NCI-H1436 treated with DMSO at 0.1 percent for 48 hours (cell line): ENCODE measurements at places on chromosomes 6 and 20.
A peak's percentile ranks its signal among the peaks of the same experiment; 100 is the strongest.

DNA sequence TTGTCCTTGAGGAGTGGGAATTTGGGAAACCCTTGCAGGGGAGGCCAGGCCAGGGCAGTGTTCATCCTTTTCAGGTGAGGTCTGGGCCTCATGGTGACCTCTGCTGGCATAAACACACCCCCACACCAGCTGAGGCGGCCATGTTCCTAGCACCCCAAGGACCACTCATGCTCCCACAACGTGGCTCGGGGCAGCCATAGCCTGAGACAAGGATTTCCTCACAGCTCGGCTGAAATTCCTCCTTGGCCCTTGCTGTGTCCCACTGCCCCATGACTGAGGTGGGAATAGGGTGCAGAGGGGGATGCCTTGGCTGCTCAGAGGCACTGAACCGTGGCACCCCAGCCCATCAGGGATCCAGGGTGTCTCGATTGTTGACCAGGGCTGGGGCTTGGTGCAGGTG is 27.3 kb upstream of the SPDEF start:
- DNase-seq = no peak

GRCh38 chr6:162546905-162547304 is 180.7 kb downstream of the PRKN start:
- DNase-seq = no peak

DNA sequence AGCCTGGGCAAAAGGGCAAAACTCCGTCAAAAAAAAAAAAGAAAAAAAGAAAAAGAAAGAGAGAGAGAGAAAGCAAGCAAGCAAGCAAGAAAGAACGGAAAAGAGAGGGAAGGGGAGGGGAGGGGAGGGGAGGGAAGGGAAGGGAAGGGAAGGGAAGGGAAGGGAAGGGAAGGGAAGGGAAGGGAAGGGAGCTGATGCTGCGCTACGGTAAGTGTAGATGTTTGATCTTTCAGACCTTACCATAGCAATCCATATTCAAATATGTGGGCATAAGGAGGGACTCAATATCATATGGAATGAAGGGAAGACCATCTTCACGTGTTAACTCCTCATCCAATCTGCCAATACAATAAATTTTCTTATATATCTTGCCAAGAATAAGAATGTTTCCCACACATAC is 11.9 kb downstream of the DPPA5 start:
- no peak for DNase-seq

- DNase-seq = no peak
These were observed 31.4 kb downstream of the SNPH start for GRCh38 chr20:1297486-1297885.

GRCh38 chr6:111486921-111487320 is 3.9 kb upstream of the REV3L start:
- no peak for DNase-seq

GRCh38 chr6:153043719-153044118 is 41.2 kb upstream of the MTRF1L start:
- no peak for DNase-seq

GRCh38 chr6:17867880-17868279 is 119.6 kb downstream of the KIF13A start:
- DNase-seq = no peak

DNA sequence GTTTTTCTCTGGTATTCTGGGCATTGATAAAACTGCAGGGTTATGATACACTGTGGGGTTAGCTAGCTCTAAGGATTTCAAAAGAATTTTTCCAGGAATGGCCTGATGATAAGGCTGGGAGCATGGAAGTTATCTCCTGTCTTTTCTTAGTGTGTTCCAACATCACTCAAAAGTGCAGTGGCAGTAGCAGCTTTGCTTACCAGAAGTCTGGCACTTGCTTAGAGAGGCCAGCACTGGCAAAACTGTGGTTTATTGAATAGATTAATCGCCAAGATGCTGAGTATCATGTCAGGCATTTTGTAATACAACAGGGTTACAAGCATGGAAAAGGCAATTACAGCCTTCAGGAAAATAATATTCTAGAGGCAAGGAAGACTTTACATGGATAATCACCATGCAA is 719.5 kb upstream of the GJE1 start:
- DNase-seq = no peak

DNA sequence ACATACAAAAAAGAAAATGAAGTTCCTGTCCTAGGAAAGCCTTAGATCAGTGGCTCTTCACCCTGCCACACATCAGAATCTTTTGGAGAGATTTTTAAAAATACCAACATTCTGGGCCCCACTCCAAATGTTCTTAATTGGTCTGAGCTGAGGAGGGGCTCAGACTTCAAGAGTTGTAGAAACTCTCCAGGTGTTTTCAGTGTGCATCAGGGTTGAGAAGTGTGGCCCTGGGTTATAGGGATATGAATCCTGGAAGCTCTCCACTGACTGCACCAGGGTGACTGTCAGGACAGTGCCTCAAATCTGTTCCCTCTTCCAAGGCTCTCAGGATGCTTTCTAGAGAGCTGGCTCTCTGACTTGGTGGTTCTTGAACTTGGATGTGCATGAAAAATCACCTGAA is 5.5 kb upstream of the MYLK2 start:
- no peak for DNase-seq

DNA sequence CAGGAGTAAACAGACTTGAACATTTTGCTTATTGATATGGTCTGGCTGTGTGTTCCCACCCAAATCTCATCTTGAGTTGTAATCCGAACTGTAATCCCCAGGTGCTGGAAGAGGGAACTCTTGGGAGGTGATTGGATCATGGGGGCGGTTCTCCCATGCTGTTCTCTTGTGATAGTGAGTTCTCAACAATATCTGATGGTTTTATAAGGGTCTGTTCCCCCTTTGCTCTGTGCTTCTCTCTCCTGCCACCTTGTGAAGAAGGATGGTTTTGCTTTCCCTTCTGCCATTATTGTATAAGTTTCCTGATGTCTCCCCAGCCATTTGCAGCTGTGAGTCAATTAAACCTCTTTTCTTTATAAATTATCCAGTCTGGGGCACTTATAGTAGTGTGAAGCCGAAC is 40.0 kb downstream of the MYLIP start:
- DNase-seq = peak; percentile 41

- DNase-seq = no peak
These were observed 18.7 kb upstream of the HDAC2 start for GRCh38 chr6:113989675-113990074.

- DNase-seq = no peak
These were observed 653.7 kb downstream of the TFAP2A start for GRCh38 chr6:9761220-9761619.

- no peak for DNase-seq
These were observed 114.4 kb upstream of the MLN start for GRCh38 chr6:33918175-33918695.

DNA sequence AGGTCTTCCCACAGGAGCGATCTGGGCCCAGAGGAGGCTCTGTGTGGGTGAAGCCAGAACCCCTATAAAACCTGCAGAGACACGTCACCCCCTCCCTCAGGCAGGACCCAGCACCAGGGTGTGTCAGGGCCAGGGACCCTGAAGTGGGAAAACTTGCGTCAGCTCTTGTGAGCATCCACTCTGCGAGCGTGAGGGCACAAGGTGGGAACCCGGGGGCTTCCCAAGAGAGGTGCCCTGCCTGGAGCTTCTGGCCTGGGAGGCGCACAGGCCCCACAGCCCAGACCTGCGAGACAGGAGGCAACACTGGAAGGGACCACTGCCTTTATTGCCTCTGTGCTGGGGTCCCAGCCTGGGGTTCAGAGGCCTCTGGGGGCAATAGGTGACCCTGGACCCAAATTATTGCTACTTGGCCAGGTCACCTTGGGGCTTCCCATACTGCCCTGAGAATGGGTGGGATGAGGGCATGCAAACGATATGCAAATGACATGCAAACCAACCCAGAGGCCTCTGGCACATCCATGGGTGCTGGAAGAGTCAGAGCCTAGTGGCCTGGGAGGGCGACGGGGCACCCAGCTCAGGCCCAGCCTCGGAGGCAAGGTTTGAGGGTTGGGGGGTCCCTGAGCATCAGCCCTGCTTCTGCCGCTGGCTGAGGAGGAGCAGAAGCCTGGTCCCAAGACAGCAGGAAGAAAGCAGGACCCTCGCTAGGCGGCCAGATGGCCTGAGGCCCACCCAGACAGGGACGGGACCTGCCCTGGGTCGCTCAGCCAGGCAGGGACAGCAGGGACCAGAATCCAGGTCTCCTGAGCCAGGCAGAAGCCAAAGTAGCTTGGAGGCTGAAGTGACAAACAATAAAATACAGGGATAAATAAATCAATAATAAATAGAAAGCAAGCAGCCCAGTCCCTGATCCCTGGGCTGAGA is 5.1 kb upstream of the C20orf144 start:
- no peak for DNase-seq

DNA sequence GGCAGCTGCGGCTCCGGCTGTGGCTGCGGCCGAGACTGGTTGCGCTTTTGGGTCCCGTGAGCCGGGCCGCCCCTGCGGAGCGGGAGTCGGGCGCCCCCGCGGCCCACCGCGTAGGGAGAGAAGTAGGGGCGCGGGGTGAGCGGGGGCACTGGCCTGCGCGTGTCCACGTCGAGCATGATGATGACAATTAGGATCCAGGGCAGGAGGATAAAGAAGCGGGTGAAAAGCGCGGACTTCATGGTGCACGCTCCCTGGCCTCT is 739 bp downstream of the B3GAT2 start:
- DNase-seq = no peak

DNA sequence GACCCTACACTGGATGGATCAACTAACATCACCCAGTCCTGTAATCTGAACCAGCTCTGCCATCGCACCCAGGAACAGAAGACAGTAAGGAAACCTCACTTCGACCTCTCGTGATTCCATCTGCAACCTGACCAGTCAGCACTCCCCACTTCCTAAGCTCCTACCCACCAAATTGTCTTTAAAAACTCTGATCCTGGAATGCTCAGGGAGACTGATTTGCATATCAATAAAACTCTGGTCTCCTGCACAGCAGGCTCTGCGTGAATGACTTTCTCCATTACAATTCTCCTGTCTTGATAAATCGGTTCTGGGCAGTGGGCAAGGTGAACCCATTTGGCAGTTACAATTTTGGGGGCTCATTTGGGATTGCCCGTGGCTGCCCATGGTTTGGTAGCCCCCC is 18.3 kb upstream of the AGPAT4 start:
- no peak for DNase-seq

DNA sequence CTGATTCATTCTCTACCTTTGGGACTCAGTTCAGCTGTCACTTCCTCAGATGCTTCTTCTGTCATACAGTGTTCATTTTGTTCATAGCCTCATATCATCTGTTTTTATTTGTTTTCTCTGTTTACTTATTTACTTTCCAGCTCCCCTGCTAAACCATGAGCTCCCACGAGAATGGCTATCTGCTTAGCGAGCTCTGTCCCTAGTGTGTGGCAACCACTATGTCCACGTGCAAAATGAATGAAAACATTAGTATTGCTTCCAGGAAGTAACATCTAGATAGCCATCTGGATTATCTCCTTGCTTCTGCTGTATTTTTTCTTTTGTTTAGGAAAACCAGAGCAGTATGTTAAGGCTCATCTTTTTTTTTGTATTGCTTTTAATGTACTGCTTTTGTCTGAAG is 417.0 kb upstream of the SLC35B3 start:
- DNase-seq = no peak

DNA sequence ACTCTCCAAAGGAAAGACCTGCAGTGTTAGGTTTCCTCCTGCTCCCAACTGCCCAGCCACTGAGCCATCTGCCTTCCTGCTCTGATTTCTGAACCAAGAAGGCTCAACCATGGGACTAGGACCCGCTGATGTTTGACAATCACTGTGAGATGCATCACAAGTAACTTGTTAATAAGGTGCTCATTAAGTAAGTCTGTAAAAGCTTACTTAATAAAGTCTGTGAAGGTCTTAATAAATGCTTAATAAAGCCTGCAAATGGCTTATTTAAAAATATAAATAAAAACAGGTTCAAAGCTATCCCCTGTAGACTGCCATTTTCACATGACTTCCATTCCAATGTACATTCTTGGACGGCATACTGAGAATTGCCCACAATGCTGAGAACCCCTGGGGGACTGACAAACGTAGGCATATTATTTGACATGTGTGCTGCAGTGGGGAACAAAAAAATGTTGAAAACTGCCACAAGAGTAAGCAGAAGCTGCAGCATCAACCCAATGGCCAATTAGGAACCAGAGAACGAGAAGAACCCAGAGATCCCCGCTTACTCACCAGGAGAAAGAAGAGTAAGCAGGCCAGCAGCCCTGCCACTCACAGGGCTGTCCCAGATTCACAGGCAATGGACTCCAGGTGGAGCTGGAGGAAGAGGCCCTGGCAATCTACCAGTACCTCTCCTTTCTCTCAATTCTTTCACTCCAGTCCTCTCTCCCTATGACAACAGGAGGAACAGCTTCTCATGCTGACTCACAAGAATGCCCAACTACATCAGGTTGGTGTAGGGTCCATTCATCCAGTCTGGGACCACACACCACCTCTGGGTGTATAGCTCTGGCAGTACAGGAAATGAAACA is 19.5 kb downstream of the KIF13A start:
- no peak for DNase-seq

DNA sequence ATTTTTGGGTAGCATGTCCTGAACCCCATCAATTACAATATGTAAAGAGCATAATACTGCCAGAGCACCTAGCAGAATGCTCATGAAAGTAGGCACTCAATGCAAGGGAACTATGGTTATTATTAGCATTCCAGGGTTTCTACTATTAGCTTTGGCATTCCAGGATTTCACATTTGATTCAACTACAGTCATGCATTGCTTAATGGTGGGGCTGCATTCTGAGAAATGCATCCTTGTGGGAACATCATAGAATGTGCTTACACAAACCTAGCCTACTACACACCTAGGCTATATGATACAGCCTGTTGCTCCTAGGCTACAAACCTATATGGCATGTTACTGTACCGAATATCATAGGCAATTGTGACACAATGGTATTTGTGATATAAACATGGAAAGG is 247.8 kb downstream of the CD83 start:
- no peak for DNase-seq

- DNase-seq = no peak
These were observed 1.1 kb downstream of the PCSK2 start for GRCh38 chr20:17227669-17228623.

DNA sequence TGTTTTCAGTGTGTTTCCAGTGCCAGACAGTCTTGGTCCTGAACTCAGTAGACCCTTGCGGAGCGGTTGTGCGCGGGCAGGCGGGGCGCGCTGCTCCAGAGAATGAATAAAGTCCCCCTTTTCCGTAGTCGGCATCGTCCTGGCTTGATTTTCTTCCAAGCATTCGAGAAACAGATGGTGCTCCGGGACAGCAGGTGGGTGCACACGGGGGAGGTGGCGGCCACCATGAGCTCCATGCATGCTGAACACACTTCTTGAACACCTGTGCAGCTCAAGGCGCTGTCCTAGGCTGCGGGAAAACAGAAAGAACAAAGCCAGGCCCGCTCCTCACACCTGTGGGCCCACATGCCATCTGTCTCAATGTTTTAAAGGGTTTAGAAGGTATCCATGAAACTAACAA is 125.2 kb downstream of the TAF4 start:
- no peak for DNase-seq

DNA sequence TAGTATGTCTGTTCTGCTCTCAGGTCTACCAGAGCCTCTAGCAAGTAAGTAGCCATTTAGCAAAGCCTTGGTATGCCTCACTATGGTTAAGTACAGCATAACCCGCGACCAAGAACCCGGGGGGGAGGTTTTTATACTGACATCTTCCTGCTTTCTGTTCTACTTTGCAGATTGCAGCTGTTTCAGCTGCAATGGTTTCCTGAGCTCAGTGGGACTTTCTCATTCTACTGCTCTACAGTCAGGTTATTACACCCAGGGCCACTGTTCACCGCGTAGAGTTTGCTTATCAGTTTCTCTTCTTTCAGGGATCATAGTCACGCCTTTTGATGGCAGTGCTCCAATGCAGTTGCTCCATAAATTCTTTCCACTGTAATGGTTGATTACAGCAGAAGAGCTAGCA is 631.3 kb downstream of the TFAP2A start:
- DNase-seq = no peak
